Mammary epithelial cell (primary cell): ENCODE measurements at places on chromosomes 4 and X. TPM values are rescaled to one million over a fixed set of nuclear protein-coding genes. Genes with fewer than 3 reads are reported as not detected.

GRCh38 chr4:84879651-84880200, 86.8 kb downstream of the WDFY3 start:
- DNase-seq: no peak

Gene NEIL3
- 1.8 and 7.5 TPM in 2 replicates for total RNA-seq

Gene SLC2A9
- 163 TPM for total RNA-seq

GRCh38 chr4:142600952-142601351, 245.1 kb downstream of the INPP4B start:
- no peak for DNase-seq

GRCh38 chr4:18934197-18934596, 912.6 kb upstream of the LCORL start:
- peak; percentile 2 for DNase-seq

Gene STK26
- total RNA-seq: 45.3 and 46.2 TPM in 2 replicates

Gene FRMD7
- 0.50 TPM for total RNA-seq

Gene VCX
- not detected in 2 replicates for total RNA-seq

Gene HTR2C
- under 0.01 TPM for total RNA-seq

DNA sequence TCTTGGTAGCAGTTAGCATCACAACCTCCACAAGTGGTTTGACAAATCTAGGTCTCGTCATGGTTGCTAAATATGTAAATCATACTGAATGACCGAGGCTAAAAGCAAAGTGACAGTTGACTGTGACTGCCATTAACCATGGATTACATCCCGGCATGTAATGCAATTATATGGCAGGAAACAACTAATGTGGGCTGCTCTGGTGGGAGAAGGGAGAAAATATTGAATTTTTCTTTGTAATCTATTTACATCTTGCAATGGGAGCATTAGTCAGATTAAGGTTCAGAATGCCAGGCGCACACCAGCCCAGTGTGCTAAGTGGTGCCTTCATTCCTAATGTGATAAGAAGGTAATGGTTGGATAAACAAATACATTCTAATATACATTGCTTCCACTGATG, 35.8 kb downstream of the UNC5C start:
- DNase-seq: no peak

Gene PRDM8
- 6.6 and 8.0 TPM in 2 replicates for total RNA-seq

DNA sequence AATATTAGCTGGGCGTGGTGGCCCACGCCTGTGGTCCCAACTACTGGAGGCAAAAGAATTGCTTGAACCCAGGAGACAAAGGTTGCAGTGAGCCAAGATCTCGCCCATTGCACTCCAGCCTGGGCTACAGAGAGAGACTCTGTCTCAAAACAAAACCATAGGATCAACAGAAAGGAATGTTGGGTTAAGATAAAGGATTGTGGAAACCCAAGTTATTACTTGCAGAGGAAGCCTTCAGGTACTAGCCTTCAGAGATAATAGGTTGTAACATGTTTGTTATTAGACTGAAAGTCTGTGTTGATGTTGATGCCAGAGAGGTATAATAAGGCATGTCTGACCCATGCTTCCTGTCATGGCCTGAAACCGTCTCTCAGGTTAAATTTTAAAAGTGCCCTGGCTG, 16.9 kb downstream of the SSX5 start:
- peak; percentile 70 for DNase-seq

Gene POU3F4
- total RNA-seq: not detected in 2 replicates

- no peak for DNase-seq
Measured at GRCh38 chrX:46584736-46585135, 11.2 kb downstream of the CHST7 start.

GRCh38 chr4:119113033-119113655, 22.5 kb upstream of the MYOZ2 start:
- DNase-seq: peak; percentile 85

- DNase-seq: peak; percentile 34
Measured at GRCh38 chr4:165874791-165875371, 1.8 kb downstream of the TLL1 start.

- DNase-seq: peak; percentile 5
Measured at GRCh38 chrX:23633834-23634580, 33.3 kb upstream of the PRDX4 start.

Gene NLGN4X
- 3.2 TPM for total RNA-seq

- DNase-seq: no peak
Measured at GRCh38 chr4:101451086-101451485, 103.8 kb upstream of the PPP3CA start.

DNA sequence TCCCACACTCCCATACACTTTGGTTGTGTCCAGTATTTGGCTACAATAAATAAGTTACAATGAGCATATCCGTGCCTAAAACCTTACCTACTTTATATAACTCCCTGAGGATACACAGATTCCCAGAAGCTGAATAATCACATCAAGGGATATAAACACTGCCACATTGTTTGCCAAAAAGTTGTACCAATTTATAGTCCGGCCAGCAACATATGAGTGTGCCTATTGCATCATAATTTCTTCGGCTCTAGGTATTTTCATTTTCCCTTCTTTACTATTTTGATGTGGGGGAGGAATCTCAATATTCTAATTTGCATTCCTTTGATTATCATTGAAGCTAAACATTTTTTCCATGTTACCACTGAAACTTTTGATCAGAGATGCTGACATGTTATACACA, 146.4 kb downstream of the PCDH19 start:
- DNase-seq: peak; percentile 30

Gene OPHN1
- 5.3 TPM for total RNA-seq

- DNase-seq: no peak
Measured at GRCh38 chrX:46759645-46759974, 692 bp upstream of the SLC9A7 start.

GRCh38 chr4:185280608-185281007, 71.2 kb downstream of the SNX25 start:
- no peak for DNase-seq

Gene SLC9A7
- 72.7 TPM for total RNA-seq

- DNase-seq: no peak
Measured at GRCh38 chr4:158760866-158761265, 8.0 kb upstream of the FNIP2 start.

GRCh38 chrX:48894891-48895290, 2.7 kb downstream of the TIMM17B start:
- no peak for DNase-seq

Gene TRIM61
- total RNA-seq: not detected

Gene NXF2B
- not detected in 2 replicates for total RNA-seq

Gene ATP2B3
- not detected for total RNA-seq

GRCh38 chrX:118536204-118536603, 40.6 kb downstream of the DOCK11 start:
- no peak for DNase-seq

GRCh38 chr4:186144198-186144945, 39.9 kb downstream of the FAM149A start:
- peak; percentile 29 for DNase-seq

GRCh38 chr4:8709729-8710360, 117.3 kb downstream of the CPZ start:
- no peak for DNase-seq

Gene NAT8L
- total RNA-seq: not detected

Gene HS6ST2
- not detected in 2 replicates for total RNA-seq

DNA sequence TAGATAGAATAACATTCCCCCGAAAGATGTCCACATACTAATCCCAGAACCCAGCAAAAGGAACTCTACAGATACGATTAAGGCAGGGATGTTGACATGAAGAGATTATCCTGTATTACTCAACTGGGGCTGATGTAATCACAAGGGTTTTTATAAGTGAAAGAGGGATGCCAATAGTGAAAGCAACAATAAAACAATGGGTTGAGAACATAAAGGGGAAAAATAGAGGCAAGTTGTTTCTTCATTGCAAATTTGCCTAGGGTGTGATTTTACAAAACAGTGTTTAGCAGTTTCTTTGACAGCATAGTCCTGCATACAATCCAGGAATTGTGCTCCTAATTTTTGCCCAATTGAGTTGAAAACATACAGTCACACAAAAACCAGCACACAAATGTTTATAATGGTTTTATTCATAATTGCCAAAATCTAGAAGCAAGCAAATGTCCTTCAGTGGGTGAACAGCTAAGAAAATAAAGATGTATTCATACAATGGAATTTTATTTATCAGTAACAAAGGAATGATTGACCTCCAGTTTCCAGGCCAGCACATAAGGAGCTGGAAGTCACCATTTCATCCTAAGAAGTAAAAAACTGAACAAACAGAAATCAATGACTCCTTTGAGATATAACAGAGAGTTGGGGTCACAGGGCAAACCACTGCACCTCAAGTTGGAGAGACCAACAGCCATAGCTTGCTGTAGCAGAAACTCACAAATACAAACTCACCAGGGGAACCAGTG, 107.2 kb downstream of the CENPC start:
- peak; percentile 54 for DNase-seq

DNA sequence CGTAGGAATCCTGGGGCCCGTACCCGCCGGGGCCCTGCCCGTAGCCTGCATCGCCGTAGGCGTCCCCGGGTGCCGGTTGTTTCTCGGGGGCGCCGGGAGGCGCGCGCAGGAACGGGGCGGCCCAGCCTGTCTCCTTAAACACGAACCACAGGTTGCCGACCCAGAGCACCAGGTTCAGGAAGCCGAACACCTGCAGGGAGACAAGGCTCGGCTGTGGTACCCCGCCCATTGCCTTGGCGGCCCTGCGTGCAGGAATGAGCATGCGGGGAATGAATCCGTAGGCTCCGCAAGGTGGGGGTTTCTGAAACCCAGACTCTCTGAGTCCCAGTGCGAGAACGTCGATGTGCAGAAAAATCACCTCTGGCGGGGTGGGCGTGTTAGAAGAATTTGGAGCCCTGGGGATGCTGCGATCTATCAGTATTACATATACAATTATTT, 5.4 kb upstream of the PRICKLE3 start:
- no peak for DNase-seq

DNA sequence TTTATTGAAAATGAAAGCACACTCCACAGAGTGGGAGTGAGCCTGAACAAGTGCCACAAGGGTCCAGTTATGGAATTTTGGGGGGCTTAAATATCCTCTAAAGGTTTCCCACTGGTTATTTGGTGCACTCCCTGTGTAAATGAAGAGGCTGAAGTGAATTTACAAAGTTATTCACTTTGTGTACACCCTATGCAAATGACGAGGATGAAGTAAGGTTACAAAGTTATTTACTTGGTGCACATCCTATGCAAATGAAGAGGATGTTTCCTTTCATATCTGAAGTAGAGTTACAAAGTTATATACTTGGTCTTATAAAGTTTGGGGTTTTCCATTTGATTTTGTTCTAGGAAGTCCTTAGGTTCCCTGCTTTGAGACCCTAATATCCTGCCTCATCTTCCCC, 13.1 kb downstream of the NLRP2B start:
- DNase-seq: no peak

DNA sequence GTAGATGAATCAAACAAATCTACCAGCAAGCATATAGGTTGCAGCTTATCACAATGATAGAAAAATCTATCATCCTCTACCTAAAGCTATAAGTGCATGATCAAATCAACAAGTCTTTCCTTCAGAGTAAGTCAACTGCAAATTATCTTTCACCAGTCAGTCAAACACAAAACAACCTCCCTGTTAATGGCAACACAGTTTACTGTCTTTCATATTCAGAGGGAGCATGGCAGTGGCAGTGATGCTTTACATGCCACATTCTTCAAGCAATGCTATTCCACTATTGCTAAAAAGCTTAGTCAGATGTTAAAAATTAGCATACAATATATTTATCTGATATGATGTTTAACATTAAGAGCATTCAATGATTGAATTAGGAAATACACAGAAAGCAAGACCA, 245.1 kb upstream of the KLHL4 start:
- DNase-seq: no peak

- peak; percentile 84 for DNase-seq
Measured at GRCh38 chr4:39565878-39566600, 38.8 kb upstream of the UGDH start.

Gene PHEX
- 2.0 TPM in 2 replicates for total RNA-seq

DNA sequence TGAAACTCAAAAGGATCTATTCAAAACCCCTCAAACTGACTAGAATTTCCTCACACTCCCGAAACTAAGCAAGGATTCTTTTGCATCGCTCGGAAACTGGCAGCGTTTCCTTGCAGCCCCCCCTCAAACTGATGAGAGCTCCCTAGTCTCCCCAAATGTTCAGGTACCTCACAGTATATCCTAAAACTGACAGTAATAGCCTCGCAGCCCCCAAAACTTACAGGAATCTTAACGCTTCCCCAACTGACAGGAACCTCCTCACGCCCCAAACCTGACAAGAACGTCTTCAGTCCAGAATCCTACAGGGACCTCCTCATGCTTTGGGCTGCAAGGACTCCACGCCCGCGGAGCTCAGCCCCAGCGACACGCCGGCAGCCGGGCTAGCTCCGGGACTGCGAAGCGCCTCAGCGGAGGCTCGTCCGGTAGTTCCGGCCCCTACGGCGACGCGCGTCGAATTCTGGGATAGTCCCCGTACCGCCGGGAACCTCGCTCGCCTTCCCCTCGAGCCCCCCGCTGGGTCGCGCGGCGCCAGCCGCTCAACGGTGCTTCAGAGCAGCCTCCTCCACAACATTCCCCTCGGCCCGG, 640 bp downstream of the PHF8 start:
- DNase-seq: peak; percentile 38

DNA sequence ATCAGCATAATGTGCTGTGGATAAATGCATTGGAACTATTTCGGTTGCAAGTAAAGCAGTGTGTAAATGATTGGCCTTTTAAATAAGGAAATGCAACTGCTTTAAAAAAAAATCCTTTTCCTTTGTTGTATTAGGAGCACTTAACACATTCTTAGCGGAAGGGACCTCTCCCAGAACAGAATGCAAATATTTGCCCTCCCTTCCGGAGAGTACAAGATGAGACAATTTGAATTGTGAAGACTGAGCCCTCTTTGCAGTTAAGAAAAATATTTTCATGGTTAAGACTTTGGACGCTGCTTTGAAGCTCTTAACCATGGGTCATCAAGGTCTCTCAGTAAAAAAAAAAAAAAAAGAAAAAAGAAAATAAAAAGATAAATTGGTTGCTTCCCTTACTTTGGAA, 9.5 kb upstream of the NOX1 start:
- no peak for DNase-seq

Gene ERAS
- not detected for total RNA-seq
